WTC11 (cell line): ENCODE measurements at places on chromosomes 6 and 20. TPM values are rescaled to one million over a fixed set of nuclear protein-coding genes. Genes with fewer than 3 reads are reported as not detected.

DNA sequence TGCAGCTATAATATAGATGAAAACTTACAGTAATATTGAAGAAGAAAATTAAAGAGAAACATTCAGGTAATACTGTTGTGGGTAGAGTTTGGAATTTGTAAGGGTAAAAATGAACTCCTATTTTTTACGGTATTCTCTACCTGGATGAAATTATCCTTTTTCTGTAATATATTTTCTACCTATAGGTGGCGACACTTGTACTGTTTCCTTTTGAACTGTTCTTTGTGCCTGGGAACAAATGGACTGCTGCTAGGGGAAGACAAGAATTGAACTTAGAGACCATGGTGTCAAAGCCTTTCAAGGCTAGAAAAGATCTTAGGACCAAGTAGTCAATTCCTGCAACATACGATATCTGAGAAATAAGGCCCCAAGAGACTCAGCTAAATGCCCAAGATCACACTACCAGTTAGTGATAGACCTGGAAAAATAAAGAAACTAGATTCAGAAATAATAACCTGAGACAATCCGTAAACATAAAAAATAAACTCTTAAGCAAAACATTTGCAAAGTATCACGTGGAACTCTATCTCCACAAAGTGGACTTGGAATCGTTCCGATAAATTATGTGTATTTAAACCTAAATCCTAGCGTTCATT, 383.8 kb downstream of the TFAP2A start:
- H3K36me3 ChIP-seq = no peaks in the 10 kb centered on the region
- H3K4me3 ChIP-seq = no peak overlapping the region

GRCh38 chr6:15522427-15522826, 140.4 kb downstream of the DTNBP1 start:
- H3K27ac ChIP-seq = peak overlapping the region; percentile 75
- H3K27me3 ChIP-seq = no peaks in the 10 kb centered on the region; the same call in 1 of the 2 replicates
- H3K4me3 ChIP-seq = no peak overlapping the region
- peaks cover 91% of the 10 kb centered on the region for H3K36me3 ChIP-seq
- no peak for DNase-seq

DNA sequence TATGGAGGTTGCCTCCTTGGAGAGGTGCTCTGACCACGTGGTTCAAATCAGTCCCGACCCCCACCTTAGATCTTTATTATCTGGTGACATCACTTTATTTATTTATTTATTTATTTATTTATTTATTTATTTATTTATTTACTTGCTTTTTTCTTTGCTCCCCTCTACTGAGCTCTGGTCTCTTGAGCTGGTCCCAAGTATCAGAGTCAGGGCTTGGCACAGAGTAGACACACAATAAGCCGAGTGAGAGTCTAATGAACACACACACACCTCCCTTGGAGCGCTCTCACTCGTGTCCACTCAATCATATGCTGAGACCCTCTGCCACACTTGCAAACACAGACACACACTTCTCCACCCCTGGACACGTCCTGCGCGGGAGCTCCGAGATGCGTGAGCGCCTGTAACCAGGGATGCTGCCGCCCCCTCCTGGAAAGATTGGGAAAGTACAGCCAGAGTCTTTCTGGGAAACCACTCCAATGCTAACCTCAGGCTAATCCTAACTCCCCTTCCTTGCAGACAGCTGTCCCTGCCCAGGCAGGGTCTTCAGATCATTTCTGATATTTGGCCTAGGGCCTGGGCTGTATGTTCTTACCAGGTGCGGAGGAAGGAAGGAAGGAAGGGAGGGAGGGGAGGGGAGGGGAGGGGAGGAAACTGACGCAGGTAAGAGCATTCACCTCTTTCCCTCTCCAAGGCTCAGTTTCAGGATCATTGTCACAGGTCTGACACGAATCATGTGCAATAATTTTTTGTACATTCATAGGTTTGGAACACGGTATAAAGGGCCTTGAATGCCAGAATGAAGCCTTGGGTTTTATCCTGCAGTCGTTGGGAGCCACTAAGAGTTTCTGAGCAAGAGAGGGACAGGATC, 70.9 kb downstream of the STK35 start:
- no peak overlapping the region for H3K27ac ChIP-seq
- H3K4me3 ChIP-seq = peak overlapping the region; percentile 57
- DNase-seq = peak; percentile 80
- H3K4me1 ChIP-seq = peaks cover 3% of the 10 kb centered on the region; the same call in 1 of the 2 replicates
- peaks cover 3% of the 10 kb centered on the region; the same call in 1 of the 2 replicates for H3K27me3 ChIP-seq

CD24 gene
- total RNA-seq = 937 to 1,030 TPM (median 998 TPM) in 3 replicates

DNA sequence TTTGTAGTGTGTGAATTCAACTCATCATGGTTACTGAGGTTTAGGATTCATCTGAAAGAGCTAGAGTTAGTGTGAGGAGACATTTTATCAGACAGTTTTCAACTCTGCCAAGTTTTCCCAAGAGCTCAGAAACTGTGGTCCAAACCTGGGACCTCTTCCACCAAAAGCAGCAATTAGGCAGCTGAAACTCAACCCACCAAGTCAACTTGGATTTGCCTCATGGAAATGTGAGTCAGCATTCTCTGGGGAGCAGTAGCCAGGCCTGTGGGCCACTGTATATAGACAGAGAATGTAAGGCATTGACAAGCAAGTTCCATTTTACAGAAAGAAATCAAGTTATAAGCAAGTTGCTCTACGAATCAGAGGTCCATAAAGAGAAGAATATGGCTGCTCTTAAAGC, 178.8 kb upstream of the HDDC2 start:
- no peak overlapping the region for H3K4me3 ChIP-seq
- peaks cover 6% of the 10 kb centered on the region for H3K27me3 ChIP-seq
- DNase-seq = no peak
- no peak overlapping the region for H3K27ac ChIP-seq

DNA sequence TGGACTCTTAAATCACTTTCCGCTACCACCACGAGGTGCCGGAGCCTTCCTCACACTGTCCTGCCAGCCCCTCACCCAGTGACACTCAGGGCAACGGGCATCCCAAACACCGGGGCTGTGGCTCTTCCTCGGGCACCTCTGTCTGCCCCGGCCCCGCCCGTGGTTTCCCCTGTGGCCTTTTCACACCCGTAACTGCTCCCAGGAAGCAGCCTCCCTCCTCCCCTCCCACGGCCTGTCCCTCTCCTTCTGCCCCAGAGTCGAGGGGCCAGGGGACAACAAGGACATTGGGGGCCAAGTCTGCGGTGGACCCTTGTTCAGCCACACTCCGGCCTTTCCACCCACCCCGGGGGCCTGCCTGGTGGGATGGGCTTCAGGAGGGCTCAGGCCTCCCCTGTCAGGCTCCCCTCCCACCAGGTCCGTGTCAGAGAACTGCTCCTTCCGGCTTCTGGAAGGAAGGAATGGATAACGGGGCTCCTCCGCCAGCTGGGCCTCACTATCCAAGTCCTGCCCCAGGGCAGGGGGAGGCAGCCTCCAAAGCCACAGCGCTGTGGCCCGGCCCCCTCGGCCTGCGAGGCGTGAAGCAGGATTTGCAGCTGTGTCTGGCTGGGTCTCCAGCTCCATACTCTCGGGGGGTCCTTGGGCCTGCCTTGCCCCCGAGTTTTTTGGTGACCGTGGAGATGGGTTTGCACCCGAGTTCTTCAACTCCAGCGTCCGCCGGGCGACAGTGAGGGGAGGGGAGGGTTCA, 54.7 kb upstream of the CHRNA4 start:
- no peaks in the 10 kb centered on the region for H3K36me3 ChIP-seq
- H3K27ac ChIP-seq = no peak overlapping the region
- no peak for DNase-seq
- peaks cover 7% of the 10 kb centered on the region for H3K4me1 ChIP-seq
- H3K4me3 ChIP-seq = no peak overlapping the region
- no peaks in the 10 kb centered on the region for H3K27me3 ChIP-seq

DNA sequence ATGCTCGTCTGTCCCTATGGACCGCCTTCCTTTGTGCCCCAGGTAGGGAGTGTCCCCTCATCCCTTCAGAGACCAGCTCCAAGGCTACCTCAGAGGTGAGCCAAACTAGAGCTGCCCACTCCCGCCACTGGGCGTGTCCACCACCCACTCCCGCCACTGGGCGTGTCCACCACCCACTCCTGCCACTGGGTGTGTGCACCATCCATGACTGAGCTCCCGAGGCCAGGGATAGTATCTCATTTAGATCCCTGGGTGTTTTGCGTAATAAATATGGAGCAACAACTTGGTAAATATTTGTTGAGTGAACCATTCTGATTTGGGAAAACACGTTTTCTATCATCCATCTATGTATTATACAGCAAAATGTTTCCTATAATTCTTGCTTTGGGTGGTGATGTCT, 68.8 kb downstream of the ZBTB2 start:
- H3K4me3 ChIP-seq = no peak overlapping the region
- 0 out of 2 replicates have a peak, but pooled peaks cover 3% of the 10 kb centered on the region for H3K36me3 ChIP-seq
- DNase-seq = no peak
- peaks cover 24% of the 10 kb centered on the region for H3K4me1 ChIP-seq
- H3K27me3 ChIP-seq = peaks cover 12% of the 10 kb centered on the region; the same call in 1 of the 2 replicates
- H3K27ac ChIP-seq = no peak overlapping the region

GRCh38 chr6:20708367-20709124, 174.3 kb downstream of the CDKAL1 start:
- no peaks in the 10 kb centered on the region for H3K27me3 ChIP-seq
- no peak overlapping the region for H3K4me3 ChIP-seq
- DNase-seq = no peak
- H3K36me3 ChIP-seq = no peaks in the 10 kb centered on the region
- peak overlapping the region; percentile 54; the same call in 1 of the 2 replicates for H3K27ac ChIP-seq
- peaks cover 36% of the 10 kb centered on the region for H3K4me1 ChIP-seq

OR2B6 gene
- not detected in 3 replicates for total RNA-seq

DNA sequence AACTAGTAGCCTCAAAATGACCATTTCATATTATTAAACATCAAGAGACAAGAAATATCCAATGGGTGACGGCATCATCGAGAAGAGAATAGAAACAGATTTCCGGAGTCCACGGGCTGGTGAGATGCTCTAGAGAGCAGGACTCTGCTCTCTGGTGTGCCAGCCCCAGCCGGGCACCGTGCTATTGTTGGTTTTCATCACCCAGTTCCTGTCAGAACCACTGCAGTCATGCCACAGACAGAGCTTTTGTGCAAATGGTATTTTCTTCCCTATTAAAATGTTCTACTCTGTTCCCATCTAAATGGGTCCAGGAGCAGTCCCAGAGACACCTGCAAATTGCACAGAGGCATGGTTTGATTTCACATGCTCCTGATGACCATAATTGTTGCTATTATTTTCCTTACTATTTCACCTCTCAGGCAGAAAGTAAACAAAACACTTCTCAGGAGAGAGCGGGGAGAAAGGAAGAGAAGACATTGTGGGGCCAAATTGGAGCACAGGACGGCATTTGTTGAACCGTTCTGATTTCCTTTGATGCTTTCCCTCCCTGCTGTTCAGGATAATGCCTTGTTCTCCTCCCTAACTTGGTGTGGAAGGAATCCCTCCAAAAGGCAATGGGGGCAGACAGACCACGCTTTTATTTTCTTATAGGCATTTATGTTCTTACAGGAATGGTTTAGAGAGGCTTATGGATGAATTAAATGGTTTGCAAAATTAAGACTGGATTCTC, 11.4 kb upstream of the RAMACL start:
- H3K27me3 ChIP-seq = no peaks in the 10 kb centered on the region
- H3K36me3 ChIP-seq = no peaks in the 10 kb centered on the region
- no peak overlapping the region for H3K4me3 ChIP-seq
- H3K27ac ChIP-seq = no peak overlapping the region
- peaks cover 31% of the 10 kb centered on the region for H3K4me1 ChIP-seq

- H3K4me3 ChIP-seq = no peak overlapping the region
- no peak for DNase-seq
- no peaks in the 10 kb centered on the region for H3K36me3 ChIP-seq
- no peak overlapping the region for H3K27ac ChIP-seq
- H3K4me1 ChIP-seq = peaks cover under 1% of the 10 kb centered on the region; the same call in 1 of the 2 replicates
These were observed 230.6 kb downstream of the TSHZ2 start for GRCh38 chr20:53202777-53203176.

BPIFB2 gene
- total RNA-seq = 0.09 TPM in 3 replicates

DNA sequence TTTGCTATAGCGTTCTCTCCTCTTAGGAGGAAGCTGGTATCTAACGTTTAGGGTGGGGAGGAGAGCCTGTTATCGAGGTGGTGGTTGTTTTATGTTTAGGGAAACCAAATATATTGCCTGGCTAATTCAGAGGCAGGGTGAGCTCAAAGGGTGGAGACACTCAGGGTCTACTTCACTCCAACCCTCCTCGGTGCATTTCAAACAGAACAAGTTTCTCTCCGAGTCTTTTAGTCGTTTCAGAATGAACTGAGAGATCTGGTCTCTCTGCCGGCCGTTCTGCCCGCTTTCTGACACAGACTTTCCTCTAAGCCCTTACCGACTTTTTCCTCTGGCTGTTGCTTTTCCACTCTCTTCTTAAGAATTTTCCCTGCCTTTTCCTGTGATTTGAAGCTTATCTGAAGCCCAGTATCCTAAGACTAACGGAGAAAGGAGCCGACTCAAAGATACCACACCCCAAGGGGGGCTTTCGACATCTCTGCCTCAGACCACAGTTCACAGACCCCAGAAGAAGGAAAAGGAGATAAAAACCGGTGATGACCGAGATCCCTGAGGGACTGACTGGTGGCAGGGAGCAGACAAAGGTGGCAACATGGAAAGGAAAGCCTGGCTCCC, 865 bp downstream of the STK38 start:
- H3K4me3 ChIP-seq = peak overlapping the region; percentile 90
- H3K4me1 ChIP-seq = peaks cover 25% of the 10 kb centered on the region
- peak overlapping the region; percentile 90 for H3K27ac ChIP-seq
- peaks cover 9% of the 10 kb centered on the region for H3K36me3 ChIP-seq

SLC22A1 gene
- total RNA-seq = 0.41 to 1.2 TPM (median 0.78 TPM) in 3 replicates

- H3K27me3 ChIP-seq = peaks cover 14% of the 10 kb centered on the region
- H3K27ac ChIP-seq = no peak overlapping the region
- peaks cover 7% of the 10 kb centered on the region for H3K4me1 ChIP-seq
- no peak overlapping the region for H3K4me3 ChIP-seq
- no peaks in the 10 kb centered on the region for H3K36me3 ChIP-seq
These were observed 7.1 kb upstream of the SLC22A7 start for GRCh38 chr6:43290905-43291355.

TSBP1 gene
- total RNA-seq = not detected in 3 replicates

DNA sequence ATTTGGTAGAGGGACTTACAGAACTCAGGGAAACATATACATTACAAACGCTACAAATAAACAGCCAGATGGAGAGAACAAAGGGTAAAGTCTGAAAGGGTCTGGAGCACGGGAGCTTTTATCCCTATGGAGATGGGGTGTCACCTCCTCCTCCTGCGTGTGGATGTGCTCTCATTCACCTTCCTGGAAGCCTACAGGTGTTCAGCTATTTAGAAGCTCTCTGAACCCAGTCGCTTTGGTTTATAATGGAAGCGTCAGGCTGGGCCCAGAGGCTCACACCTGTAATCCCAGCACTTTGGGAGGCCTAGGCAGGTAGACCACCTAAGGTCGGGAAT, 17.7 kb upstream of the ITCH start:
- peaks cover 16% of the 10 kb centered on the region for H3K4me1 ChIP-seq
- no peaks in the 10 kb centered on the region for H3K27me3 ChIP-seq
- no peaks in the 10 kb centered on the region for H3K36me3 ChIP-seq
- peak overlapping the region; percentile 50 for H3K27ac ChIP-seq
- no peak overlapping the region for H3K4me3 ChIP-seq

CDK19 gene
- total RNA-seq = 10.6 to 11.7 TPM (median 10.7 TPM) in 3 replicates

DNA sequence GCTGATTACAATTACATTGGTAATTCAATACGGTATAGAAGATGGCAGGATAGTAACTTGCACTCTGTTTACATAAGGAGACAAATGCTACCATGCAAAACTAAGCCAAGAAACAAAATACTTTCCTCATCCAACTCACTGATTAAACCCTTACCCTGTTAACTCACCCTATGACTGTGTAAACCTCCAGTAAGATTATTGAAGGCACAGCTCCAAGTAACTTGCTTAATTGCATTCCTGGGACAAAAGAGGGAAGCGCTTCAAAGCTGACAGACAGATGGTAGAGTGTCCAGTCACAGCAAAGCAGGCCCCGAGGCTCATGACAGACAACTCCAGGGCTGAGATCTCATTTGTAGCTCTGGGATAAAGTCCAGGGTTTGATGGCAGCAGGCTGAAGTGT, 6.9 kb upstream of the KIF16B start:
- H3K36me3 ChIP-seq = no peaks in the 10 kb centered on the region
- no peak overlapping the region for H3K4me3 ChIP-seq
- no peak for DNase-seq
- peaks cover 22% of the 10 kb centered on the region for H3K4me1 ChIP-seq
- no peak overlapping the region for H3K27ac ChIP-seq

TREML4 gene
- total RNA-seq = not detected in 3 replicates
